Thymus (tissue), 14 donors: ENCODE measurements at places on chromosomes 6 and 20. TPM values are rescaled to one million over a fixed set of nuclear protein-coding genes. Genes with fewer than 3 reads are reported as not detected.

GRCh38 chr20:50904067-50904570 is 27.1 kb downstream of the ADNP start:
- no peak for DNase-seq
- no peaks in the 10 kb centered on the region for H3K27me3 ChIP-seq
- no peak overlapping the region for H3K27ac ChIP-seq
- no peaks in the 10 kb centered on the region for H3K4me1 ChIP-seq
- peaks cover 31% of the 10 kb centered on the region for H3K36me3 ChIP-seq

GRCh38 chr6:125257351-125257750 is 44.4 kb downstream of the HDDC2 start:
- no peak overlapping the region for H3K4me3 ChIP-seq
- H3K27ac ChIP-seq, result no peak overlapping the region
- no peaks in the 10 kb centered on the region for H3K36me3 ChIP-seq
- DNase-seq, result no peak
- no peaks in the 10 kb centered on the region for H3K27me3 ChIP-seq

PRICKLE4 gene
- total RNA-seq, result 0.38 TPM

DNA sequence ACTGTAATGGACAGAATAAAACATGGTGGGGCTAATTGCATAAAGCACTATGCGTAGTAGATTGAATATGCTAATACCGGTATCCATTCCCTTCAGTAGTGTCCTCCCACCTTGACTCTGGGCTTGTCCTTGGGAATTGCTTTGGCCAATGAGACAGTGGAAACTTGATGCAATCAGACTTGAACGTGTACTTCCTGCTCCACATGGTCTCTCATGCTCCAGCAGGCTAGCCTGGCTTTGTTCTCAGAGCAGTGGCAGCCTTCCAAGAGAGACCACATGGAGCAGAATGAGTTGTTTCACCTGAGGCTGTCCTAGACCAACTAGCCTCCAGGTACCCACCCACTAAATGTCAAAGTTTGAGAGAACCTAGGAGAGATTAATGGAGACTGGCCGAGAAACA is 37.0 kb upstream of the BTBD3 start:
- no peaks in the 10 kb centered on the region for H3K27me3 ChIP-seq
- no peaks in the 10 kb centered on the region for H3K36me3 ChIP-seq
- no peak overlapping the region for H3K4me3 ChIP-seq
- H3K27ac ChIP-seq, result no peak overlapping the region

DNA sequence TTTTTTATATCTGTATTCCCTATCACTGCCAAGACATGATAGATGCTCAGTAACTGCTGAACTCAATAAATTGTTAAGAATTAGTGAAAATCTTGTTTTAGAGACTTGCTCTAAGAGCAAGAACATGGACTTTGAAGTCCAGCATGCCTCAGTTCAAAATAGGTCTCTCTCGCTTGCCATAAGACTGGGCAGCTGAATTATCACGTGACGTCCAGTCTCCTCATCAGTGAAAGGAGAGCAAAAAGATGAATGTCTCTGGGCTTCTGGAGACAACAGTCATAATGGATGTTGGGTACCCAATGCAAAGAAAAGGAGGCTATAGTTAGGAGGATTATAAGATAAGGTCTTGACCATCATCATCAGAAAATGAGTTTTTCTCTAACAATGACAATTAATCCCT is 82.1 kb downstream of the IYD start:
- no peak for DNase-seq
- H3K27ac ChIP-seq, result no peak overlapping the region
- H3K27me3 ChIP-seq, result no peaks in the 10 kb centered on the region
- H3K4me3 ChIP-seq, result no peak overlapping the region
- H3K4me1 ChIP-seq, result peaks cover 6% of the 10 kb centered on the region

MRPL2 gene
- total RNA-seq, result 28.0 TPM

DNA sequence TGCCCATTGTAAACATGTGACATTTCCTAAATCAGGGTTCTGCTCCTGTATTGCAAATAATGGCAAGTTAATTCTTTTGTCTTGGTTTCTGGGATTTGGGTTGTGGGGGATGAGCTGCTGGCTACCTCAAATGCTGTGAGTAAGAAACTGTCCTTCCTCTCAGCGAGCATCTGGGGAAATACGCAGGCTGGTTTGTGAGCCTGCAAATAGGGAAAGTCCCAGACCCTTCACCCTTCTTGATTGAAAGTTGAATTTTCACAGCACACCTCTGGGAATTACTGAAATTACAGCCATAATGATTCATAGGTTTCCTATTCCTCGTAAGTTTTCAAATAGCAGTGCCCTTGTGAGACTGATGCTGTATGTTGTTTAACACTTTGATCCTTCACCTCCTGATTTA is 138.1 kb downstream of the TBXT start:
- no peak overlapping the region for H3K27ac ChIP-seq
- H3K36me3 ChIP-seq, result no peaks in the 10 kb centered on the region
- H3K4me1 ChIP-seq, result no peaks in the 10 kb centered on the region
- no peaks in the 10 kb centered on the region for H3K27me3 ChIP-seq

PTK6 gene
- 0.19 TPM for total RNA-seq
